ENCODE measurements at places on chromosomes 1 and 21. TPM values are rescaled to one million over a fixed set of nuclear protein-coding genes. Genes with fewer than 3 reads are reported as not detected.

GRCh38 chr21:32413015-32413504 lies 554 bp downstream of the EVA1C start:
- H3K36me3 ChIP-seq, result no peaks in the 10 kb centered on the region
- H3K27me3 ChIP-seq, result no peaks in the 10 kb centered on the region
- peaks cover 46% of the 10 kb centered on the region for H3K4me1 ChIP-seq
- H3K4me3 ChIP-seq, result peak overlapping the region; percentile 72

The CFHR5 gene
- total RNA-seq, result not detected

The LCE1A gene
- total RNA-seq, result not detected

GRCh38 chr1:81702079-81702715 lies 98.5 kb upstream of the ADGRL2 start:
- no peak for DNase-seq
- H3K4me3 ChIP-seq, result no peak overlapping the region
- no peak overlapping the region for H3K27ac ChIP-seq
- H3K36me3 ChIP-seq, result no peaks in the 10 kb centered on the region
- H3K27me3 ChIP-seq, result no peaks in the 10 kb centered on the region
- peaks cover 13% of the 10 kb centered on the region for H3K4me1 ChIP-seq

The NEK2 gene
- not detected for total RNA-seq

The SLC30A2 gene
- total RNA-seq, result 44.5 TPM

DNA sequence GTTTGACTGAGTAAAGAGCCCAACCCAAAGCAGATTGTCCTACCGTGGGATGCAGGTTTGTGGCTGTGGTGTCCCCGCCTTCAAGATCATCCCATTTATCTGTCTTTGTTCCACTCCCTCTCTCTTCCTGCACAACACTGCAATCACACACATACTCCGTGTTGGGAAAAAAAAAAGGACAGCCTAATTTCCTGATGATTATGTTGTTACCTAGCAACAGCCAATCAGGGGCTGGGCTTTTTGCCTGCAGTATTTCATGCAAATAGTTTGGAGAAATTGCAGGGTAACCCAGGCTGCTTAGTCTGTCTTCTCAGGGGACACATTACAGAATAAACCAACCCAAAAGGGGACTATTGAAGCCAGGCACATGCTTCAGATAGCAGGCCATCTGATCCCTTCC lies 38.3 kb downstream of the PHC2 start:
- no peak overlapping the region for H3K27ac ChIP-seq
- no peaks in the 10 kb centered on the region for H3K4me1 ChIP-seq
- DNase-seq, result no peak

GRCh38 chr1:208040821-208041297 lies 129.9 kb upstream of the CD34 start:
- no peak overlapping the region for H3K27ac ChIP-seq
- no peak overlapping the region for H3K4me3 ChIP-seq
- no peaks in the 10 kb centered on the region for H3K27me3 ChIP-seq
- no peaks in the 10 kb centered on the region for H3K36me3 ChIP-seq
- peaks cover 76% of the 10 kb centered on the region for H3K4me1 ChIP-seq

DNA sequence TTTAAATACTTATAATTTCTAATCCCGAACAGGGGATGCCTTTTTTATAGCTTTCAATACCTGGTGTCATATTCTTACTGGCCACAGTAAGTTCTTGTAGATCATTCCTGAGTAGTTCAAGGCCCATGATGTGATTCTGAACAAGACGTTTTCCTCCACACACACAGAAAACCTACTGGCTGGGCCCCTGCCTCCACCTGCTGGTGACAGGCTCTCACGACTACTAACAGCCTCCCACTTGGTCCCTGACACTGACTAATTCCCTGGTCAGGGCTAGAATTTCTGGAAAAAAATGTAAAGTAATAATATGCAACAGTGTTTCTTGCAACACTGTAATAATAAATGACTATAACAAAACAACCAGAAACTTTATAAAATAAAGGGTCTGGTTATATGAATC lies 50.4 kb upstream of the RIPK4 start:
- no peaks in the 10 kb centered on the region for H3K36me3 ChIP-seq
- peaks cover 7% of the 10 kb centered on the region for H3K4me1 ChIP-seq
- no peak overlapping the region for H3K4me3 ChIP-seq
- DNase-seq, result peak; percentile 65
- H3K27ac ChIP-seq, result peak overlapping the region; percentile 4

- H3K4me3 ChIP-seq, result no peak overlapping the region
- no peak for DNase-seq
- H3K36me3 ChIP-seq, result peaks cover 17% of the 10 kb centered on the region
- peaks cover 9% of the 10 kb centered on the region for H3K4me1 ChIP-seq
These were observed 14.1 kb upstream of the ZNF436 start for GRCh38 chr1:23383577-23384311.

The LCE2A gene
- total RNA-seq, result not detected

The KRTAP11-1 gene
- not detected for total RNA-seq

- no peak for DNase-seq
- H3K4me1 ChIP-seq, result no peaks in the 10 kb centered on the region
- no peaks in the 10 kb centered on the region for H3K27me3 ChIP-seq
- no peak within 1 kb of the TSS for H3K27ac ChIP-seq
These were observed at the start of gene KRTAP6-1 for GRCh38 chr21:30613836-30614235. Gene KRTAP6-1, minus strand, starts transcription at chr21:30613930. Its CDS starts 26 bp downstream, at chr21:30613904.

The HAO2 gene
- not detected for total RNA-seq

DNA sequence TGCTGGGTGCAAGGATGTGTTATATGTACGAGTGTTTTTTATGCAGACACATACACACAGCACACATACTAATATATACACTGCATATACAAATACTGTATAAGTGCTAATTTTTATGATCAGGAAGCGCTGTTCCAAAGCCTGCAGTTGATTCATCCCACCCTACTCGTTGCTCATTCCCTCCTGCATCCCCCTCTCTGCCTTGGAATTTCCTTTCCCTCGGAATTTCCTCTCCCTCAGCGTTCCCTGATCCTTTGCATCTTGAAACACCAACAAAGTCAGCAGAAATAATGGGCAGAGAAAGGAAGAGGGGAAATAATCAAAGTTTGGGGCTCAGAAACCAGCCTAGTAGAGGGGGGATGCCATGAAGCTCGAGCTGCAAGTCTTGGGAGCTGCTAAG lies 98.9 kb downstream of the CSMD2 start:
- no peak for DNase-seq
- H3K4me3 ChIP-seq, result no peak overlapping the region
- H3K27me3 ChIP-seq, result no peaks in the 10 kb centered on the region
- H3K27ac ChIP-seq, result no peak overlapping the region
- H3K36me3 ChIP-seq, result no peaks in the 10 kb centered on the region

DNA sequence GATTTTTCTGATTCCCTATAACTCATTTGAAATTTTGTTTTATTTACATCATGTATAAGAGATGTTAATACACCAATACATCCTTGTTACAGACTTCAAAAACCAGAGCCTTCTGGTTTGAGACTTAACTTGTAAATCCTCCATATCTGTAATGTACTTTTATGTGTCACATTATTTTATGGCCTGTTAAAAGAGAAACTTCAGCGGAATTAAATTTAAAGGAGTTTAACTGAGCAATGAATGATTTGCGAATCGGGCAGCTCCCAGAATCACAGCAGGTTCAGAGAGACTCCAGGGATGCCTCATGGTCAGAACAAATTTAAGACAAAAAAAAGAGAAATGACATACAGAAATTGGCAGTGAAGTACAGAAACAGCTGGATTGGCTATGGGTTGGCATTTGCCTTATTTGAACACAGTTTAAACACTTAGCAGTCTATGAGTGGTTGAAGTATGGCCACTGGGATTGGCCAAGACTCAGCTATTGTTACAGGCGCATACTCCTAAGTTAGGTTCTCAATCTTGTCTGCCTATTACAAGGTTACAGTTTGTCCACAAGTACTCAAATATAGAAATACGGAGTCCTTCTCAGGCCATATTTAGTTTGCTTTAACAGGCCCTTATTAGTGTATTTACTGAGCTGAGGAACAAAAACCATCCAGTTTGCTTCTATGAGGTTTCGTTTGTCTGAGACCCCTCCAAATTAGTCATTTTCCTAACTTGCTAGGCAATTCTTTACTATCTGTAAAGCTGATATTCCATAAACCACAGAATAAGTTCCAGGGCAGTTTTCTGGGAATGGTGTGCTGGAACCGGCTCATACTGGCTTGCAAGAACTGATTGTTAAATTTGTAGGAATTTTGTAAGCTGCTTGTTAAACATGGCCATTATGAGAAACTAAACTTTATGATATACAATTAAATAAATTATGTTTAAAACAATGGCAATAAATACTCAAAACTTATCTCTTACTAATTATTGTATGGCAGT lies 56.2 kb upstream of the WDR26 start:
- H3K4me3 ChIP-seq, result no peak overlapping the region
- H3K27ac ChIP-seq, result no peak overlapping the region
- H3K4me1 ChIP-seq, result peaks cover 19% of the 10 kb centered on the region
- no peak for DNase-seq
- H3K36me3 ChIP-seq, result no peaks in the 10 kb centered on the region

GRCh38 chr1:17881761-17882160 lies 126.6 kb downstream of the ACTL8 start:
- H3K4me1 ChIP-seq, result no peaks in the 10 kb centered on the region
- H3K4me3 ChIP-seq, result no peak overlapping the region
- no peaks in the 10 kb centered on the region for H3K27me3 ChIP-seq
- H3K36me3 ChIP-seq, result no peaks in the 10 kb centered on the region
- H3K27ac ChIP-seq, result no peak overlapping the region

The DLGAP3 gene
- total RNA-seq, result 2.3 TPM

DNA sequence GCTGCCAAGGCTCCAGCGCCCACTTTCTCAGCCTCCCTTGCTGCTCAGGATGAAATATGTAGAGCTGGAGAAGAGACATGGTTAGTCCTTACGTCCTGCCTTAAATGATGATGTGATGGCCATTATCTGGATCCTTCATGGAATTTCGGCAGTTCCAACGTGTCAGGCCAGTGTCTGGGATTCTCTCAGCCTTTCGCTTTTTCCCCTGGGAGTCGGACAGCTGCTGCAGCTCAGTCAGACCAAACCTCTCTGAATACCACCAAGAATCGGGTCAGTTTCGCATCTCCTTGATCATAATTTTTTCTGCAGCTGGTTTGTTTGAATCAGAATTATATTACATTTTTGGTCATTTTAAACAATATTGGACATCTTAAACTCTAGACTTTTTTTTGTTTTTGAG lies 22.3 kb upstream of the KLHDC8A start:
- no peaks in the 10 kb centered on the region for H3K36me3 ChIP-seq
- H3K27ac ChIP-seq, result no peak overlapping the region
- H3K27me3 ChIP-seq, result no peaks in the 10 kb centered on the region
- H3K4me3 ChIP-seq, result no peak overlapping the region

- H3K4me3 ChIP-seq, result no peak overlapping the region
- DNase-seq, result no peak
- H3K27ac ChIP-seq, result no peak overlapping the region
These were observed 1.3 kb downstream of the CADM3 start for GRCh38 chr1:159172614-159173291.

DNA sequence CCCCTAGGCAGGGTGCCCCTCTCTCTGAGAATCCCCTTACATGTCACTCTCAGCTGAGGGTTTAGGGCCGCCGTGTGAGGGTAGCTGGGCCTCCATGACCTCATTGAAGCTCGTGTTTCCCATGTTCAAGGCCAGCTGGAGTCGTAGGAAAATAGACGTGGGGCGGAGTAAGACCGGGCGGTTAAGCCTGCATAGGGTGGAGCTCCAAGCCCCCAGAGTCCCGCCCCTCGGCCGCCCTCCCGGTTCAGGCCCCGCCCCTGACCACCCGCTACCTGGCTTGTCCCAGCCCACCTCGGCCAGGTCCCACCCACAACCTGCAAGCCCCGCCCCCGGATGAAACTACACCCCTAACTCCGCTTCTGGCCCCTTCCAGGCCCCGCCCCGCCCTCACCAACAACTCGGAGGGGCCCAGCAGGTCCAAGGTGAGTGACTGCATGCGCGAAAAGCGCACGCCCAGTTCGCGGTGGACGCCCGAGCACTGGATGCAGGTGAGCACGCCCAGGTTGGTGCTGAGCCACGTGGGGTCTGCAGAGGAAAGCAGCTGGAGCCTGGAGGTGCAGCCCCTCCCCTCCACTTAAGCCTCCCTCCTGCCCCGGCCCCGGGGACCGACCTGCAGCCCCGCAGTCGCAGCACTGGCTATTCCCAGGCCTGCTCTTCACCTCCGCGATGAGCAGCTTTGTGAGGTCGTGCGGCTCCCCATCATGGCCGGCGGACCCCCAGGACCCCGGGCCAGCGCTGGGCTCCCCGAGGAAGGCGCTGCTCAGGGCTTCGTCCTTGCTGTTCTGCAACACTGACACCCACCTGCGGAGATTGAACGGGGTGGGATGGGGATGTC lies 12.2 kb upstream of the TCEA3 start:
- DNase-seq, result no peak
- H3K27ac ChIP-seq, result no peak overlapping the region
- no peak overlapping the region for H3K4me3 ChIP-seq

The PTPN14 gene
- total RNA-seq, result 18.7 TPM

GRCh38 chr1:109770331-109771095 lies 6.8 kb upstream of the EPS8L3 start:
- H3K36me3 ChIP-seq, result no peaks in the 10 kb centered on the region
- no peak overlapping the region for H3K27ac ChIP-seq
- DNase-seq, result no peak
- H3K4me3 ChIP-seq, result no peak overlapping the region
- no peaks in the 10 kb centered on the region for H3K27me3 ChIP-seq

The RIPK4 gene
- total RNA-seq, result 18.1 TPM

GRCh38 chr21:16185766-16186165 lies 456.0 kb downstream of the USP25 start:
- no peak overlapping the region for H3K4me3 ChIP-seq
- H3K36me3 ChIP-seq, result no peaks in the 10 kb centered on the region
- H3K4me1 ChIP-seq, result no peaks in the 10 kb centered on the region
- no peak for DNase-seq

The AK5 gene
- not detected for total RNA-seq

GRCh38 chr21:31335957-31336738 lies 7.9 kb downstream of the TIAM1 start:
- no peak overlapping the region for H3K4me3 ChIP-seq
- H3K27ac ChIP-seq, result no peak overlapping the region
- DNase-seq, result peak; percentile 9
- H3K27me3 ChIP-seq, result no peaks in the 10 kb centered on the region
- H3K4me1 ChIP-seq, result no peaks in the 10 kb centered on the region
- H3K36me3 ChIP-seq, result no peaks in the 10 kb centered on the region

GRCh38 chr1:30129001-30129408 lies 594.4 kb downstream of the MATN1 start:
- H3K4me1 ChIP-seq, result no peaks in the 10 kb centered on the region
- no peak for DNase-seq
- H3K36me3 ChIP-seq, result no peaks in the 10 kb centered on the region
- no peak overlapping the region for H3K4me3 ChIP-seq
- H3K27ac ChIP-seq, result no peak overlapping the region

DNA sequence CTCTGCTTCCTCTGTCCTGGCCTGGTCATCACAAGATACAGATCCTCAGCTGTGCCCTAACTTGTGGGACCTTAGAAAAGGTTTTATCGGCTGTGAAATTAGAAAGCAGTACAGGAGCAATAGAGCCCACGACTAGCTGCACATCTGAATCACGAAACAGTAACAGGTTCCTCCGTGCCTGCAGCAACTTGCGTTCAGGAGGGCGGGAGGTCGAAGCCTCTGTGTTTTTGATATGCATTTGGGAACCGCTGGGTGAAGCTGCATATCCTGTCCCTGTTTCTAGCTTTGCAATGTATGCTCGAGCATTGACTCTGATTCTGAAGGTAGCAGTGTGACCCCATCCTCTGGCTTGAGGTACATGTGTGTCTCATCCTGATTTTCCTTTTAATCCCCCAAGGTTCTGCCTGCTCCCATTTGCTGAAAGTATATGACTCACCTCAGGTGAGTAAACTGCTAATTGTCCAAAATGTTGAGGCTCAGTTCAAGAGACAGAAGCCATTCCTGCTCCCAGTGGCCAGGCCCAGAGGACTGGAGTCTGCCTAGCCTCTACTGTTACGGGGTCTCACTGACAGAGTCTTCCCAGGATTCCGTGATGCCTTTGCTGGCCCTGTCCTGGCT lies 44.3 kb downstream of the SCCPDH start:
- no peak for DNase-seq
- no peak overlapping the region for H3K4me3 ChIP-seq
- no peaks in the 10 kb centered on the region for H3K4me1 ChIP-seq
- H3K36me3 ChIP-seq, result no peaks in the 10 kb centered on the region
- no peak overlapping the region for H3K27ac ChIP-seq

Data from body of pancreas (tissue), 4 donors.